ENCODE measurements at places on chromosomes 7 and 10.
A peak's percentile ranks its signal among the peaks of the same experiment; 100 is the strongest.

DNA sequence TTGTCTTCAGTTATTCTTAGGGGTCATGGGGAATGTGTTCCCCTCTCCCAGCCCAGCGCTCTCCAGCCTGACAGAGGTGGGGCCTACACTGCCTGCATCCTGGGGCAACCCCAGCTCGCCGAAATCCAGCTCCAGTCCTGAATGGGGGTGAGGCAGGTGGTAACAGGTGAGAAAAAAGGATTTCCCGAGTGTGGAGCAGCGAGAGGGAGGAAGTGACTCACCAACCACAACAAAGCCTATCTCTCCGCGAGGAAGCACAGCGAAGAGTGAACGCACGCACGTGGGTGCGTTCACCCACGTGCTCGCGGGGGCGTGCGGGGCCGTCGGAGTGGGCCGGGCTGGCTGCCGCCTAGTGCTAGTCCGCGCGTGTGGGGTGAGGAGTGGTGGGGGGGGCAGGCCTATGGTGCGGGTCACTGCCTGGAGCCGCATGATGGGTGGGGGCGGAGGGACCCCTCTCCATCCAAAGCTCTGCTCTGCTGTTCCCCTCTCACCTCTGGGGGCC is 855 bp upstream of the PALD1 start:
- peak; percentile 78 for DNase-seq

DNA sequence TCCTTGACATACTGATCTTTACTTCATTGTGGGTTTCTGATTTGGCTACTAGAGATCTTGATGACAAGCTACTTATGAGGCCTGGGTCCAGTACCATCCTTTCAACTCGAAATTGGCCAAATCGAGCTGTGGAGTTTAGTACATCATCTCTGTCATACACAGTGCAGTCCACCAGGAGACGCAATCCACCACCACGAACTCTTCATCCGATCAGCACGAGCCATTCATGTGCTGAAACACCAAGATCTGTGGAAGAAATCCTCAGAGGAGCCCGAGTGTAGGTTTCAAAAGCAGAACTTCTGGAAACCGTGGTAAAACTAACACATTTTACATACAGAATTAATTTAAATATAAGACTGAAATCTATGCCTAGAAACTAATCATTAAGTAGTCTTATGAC is 14.2 kb downstream of the DNAJC9 start:
- no peak for DNase-seq

- DNase-seq: no peak
Observed at GRCh38 chr7:49790209-49790608, 16.8 kb downstream of the VWC2 start.

- DNase-seq: no peak
Observed at GRCh38 chr7:116836911-116837310, 25.5 kb upstream of the CAPZA2 start.

DNA sequence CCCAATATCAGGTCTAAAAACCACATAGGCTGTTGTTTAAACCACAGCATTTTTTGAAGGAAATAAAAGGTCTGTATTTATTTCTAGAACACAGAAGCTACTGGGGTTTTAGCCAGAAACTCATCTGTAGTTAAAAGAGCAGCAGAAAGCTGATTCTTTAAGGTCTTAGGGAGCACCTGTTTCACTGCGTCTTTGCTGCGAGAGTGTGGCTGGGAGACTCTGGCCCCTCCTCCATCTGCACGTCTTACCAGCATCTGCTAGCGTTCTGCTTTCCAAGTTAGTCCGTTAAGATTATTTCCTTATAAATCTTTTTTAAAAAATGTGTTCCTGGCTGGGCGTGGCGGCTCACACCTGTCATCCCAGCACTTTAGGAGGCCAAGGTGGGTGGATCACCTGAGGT is 95.9 kb downstream of the ADARB2 start:
- DNase-seq: no peak

- DNase-seq: no peak
Observed at GRCh38 chr7:25356534-25357151, 128.4 kb upstream of the NPVF start.

Data from CD4-positive, alpha-beta T cell treated with Interleukin-1 beta for 1 hour (primary cell).